ENCODE measurements at places on chromosomes 7 and 10.

GRCh38 chr7:20346577-20346976 lies 15.9 kb downstream of the ITGB8 start:
- no peak for DNase-seq

GRCh38 chr7:127392182-127392565 lies 334 bp downstream of the ZNF800 start:
- no peak for DNase-seq

- DNase-seq: no peak
These were observed 105.0 kb downstream of the EPC1 start for GRCh38 chr10:32241946-32242345.

GRCh38 chr10:85148693-85149640 lies 820.6 kb downstream of the CCSER2 start:
- DNase-seq: no peak

GRCh38 chr7:149716007-149716931 lies 57.1 kb downstream of the ZNF467 start:
- DNase-seq: no peak

GRCh38 chr7:26686448-26686981 lies 177.9 kb downstream of the SKAP2 start:
- peak; percentile 57 for DNase-seq

DNA sequence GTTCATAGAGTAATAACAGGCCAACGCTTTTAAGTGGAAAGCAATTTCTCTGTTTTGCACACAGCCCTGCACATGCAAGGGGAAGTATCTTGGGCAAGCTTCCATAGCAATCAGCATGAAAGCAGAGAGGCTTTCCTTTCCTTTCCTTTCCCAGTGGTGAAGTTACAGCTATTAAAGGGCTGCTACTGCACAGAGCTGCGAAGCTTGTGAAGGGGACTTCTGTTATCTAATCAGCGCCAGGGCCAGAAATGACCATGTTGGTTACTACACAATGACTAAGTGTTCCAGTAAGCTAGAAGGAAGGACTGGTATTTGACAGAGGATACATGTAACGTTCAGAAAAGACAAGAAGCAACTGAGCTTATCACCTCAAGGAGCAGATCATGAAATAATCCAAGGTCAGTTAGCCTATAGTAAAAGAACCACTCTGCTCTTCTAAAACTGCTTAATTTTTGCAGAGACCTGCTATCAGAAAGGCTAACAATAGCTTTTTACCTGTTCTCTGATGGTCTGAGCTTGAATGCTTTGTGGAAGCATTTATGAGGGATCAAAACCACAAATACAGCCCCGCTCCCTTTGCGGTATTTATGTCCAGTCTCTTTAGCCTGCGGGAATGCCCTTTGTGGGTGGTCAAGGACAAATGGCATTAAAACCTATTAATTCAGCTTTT lies 45.9 kb downstream of the SGMS1 start:
- no peak for DNase-seq

DNA sequence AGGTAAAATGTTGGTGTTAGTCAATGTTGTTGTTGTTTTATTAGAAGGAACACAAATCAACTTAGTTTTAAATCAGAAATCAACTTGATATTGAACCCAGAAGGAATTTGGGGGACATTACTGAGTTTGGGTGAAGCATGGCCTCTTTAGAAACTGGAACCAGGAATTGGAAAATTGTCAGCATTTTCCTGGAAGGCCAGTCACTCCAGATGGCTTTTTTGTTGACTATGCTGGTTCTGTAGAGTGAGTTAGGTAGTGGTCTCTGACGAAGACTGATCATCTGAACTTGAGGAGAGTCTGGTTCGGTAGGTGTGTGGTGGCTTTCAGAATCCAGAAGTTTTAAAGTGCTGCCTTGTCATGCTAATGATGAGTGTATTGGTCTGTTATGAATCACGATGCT lies 111.5 kb downstream of the BMPER start:
- DNase-seq: no peak

DNA sequence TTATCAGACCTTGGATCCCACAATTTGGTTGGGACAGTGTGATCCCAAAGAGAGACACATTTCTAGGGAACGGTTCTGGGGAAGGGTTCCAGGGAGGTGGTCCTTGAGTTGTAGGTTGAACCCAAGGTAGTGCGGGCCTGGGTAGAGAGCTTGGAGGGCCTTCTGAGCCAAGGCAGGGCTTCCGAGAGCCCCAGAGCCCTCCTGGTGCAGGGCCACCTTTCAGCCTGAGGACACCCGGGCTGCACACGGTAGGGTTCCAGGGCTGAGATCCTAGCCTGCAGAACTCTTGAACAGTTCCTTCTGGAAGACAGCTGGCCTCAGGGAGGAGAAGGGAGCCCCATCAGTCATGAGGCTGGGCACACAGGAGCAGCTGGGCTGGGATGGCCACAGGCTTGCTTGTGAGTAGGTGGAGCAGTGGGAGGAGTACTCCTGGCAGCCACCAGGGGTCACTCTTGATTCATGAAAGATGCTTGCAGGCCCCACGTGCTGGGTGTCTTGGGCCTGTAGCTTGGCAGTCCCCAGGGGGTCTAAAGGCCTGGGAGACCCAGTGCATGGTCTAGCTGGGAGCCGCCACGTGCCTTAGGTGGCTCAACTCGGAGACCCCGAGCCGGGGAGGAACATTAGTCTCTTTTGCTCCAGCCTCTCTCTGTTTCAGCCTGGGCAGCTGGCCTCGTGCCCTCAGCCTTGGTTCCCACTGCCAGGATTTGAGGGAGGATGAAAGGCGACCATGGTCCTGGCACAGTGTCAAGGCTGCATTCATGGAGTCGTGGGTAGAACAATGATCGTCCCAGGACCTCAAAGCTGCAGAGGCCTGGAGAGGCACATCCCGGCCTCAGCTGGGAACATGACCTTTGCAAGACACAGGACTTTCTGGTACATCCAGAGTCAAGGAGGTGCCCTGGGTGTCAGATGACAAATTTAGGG lies 381.6 kb downstream of the TYW1 start:
- peak; percentile 28 for DNase-seq

DNA sequence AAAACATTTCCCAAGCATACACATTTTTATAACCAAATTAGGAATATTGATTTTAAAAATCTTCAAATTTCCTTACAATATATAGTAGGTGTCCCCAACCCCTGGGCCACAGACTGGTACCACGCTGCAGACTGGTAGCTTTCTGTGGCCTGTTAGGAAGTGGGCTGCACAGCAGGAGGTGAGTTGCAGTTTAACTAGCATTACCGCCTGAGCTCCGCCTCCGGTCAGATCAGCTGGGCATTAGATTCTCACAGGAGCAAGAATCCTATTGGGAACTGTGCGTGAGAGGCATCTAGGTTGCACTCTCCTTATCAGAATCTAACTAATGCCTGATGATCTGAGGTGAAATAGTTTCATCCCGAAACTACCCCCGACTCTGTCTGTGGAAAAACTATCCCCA lies 62.1 kb downstream of the ZWINT start:
- no peak for DNase-seq

DNA sequence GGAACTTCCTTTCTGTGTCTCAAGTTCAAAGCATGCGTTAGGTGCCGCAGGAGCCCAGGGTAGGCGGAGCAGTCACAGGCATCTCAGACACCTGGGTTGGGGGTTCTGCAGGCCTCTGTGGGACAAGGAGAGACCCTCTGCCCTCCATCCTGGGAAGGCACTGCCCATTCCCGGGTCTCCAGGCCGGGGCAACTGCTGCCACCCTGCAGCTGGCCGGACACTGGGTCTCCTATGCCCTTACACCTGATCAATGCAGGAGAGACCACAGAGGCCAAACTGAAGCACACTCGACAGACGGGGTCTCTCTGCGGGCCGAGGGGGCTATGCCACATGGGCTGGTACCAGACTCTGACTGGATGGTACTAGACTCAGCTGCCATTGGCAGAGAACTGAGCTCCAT lies 36.9 kb downstream of the YKT6 start:
- no peak for DNase-seq

DNA sequence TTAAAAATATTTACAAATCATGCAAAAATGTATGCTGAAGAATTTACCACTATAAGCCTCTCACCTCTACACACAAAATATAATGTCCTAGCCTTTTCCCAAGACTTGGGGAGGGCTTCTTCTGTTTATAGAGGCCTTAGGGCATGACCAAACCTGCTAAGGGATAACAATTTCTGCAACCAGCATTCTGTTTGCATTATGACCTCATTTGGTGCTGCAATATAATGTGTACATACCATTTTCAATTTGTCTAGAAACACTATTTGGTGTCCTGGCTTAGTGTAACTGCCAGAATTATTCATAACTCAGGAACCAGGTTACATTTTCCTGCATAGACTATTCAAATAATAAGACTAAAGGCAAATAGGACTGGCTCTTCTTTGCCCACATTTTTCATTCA lies 446.6 kb upstream of the SORCS1 start:
- no peak for DNase-seq

DNA sequence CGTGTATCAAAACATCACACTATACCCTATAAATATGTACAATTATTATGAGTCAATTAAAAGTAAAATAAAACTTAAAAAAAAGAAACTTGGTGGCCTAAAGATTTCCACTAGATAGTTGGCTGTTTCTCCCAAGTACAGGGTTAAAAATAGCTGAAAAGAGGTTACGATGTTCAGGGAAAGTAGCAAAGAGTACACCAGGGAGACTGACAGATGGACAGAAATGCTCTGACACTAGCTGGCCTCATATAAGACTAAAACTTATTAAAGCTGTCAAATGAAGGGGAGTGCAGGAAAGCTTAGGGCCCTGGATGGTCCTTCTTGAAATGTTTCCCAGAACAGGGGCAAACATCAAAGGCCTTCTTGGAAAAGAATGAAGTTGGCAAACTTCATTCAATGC lies 51.3 kb downstream of the TCAF1 start:
- DNase-seq: no peak

- no peak for DNase-seq
These were observed 660 bp downstream of the VCL start for GRCh38 chr10:73998623-73998928.

- no peak for DNase-seq
These were observed 81.6 kb downstream of the CDK14 start for GRCh38 chr7:90677486-90678404.
